ENCODE measurements at places on chromosomes 4 and X. TPM values are rescaled to one million over a fixed set of nuclear protein-coding genes. Genes with fewer than 3 reads are reported as not detected.

The EPHA5 gene
- polyA plus RNA-seq, result not detected

The IBSP gene
- not detected for polyA plus RNA-seq

The NRK gene
- not detected for polyA plus RNA-seq

The FRMPD4 gene
- polyA plus RNA-seq, result not detected

DNA sequence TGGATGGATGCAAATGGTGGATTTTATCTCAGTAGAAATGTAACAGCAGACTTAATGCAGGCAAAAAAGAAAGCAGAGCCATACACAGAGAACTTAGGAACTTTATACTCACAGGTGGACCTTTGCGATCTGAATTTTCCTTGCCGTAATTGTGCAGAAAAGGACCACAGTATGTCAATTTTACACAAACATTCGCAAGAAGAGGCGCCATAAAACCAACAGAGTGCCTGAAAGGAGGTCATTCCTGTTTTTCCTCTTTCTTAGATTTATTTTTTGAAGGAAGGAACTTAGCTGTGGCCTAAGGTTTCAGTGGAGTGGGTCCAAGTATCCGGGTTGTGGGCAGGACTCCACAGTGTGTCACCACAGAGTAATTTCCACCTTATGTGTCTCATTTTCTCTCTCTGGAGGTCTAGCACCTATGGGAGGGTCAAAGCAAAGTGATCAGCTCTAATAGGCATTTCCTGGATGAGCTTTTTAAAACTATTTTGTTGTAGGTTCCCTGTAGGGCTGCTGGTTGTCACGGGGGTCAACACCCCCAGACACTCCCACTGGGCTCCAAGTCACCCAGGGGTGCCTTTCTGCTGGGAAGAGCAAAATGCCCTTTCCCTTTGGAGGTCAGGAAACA is 24.7 kb upstream of the PBDC1 start:
- no peaks in the 10 kb centered on the region for H3K36me3 ChIP-seq
- no peak for DNase-seq
- H3K4me1 ChIP-seq, result peaks cover 25% of the 10 kb centered on the region
- no peaks in the 10 kb centered on the region for H3K27me3 ChIP-seq

DNA sequence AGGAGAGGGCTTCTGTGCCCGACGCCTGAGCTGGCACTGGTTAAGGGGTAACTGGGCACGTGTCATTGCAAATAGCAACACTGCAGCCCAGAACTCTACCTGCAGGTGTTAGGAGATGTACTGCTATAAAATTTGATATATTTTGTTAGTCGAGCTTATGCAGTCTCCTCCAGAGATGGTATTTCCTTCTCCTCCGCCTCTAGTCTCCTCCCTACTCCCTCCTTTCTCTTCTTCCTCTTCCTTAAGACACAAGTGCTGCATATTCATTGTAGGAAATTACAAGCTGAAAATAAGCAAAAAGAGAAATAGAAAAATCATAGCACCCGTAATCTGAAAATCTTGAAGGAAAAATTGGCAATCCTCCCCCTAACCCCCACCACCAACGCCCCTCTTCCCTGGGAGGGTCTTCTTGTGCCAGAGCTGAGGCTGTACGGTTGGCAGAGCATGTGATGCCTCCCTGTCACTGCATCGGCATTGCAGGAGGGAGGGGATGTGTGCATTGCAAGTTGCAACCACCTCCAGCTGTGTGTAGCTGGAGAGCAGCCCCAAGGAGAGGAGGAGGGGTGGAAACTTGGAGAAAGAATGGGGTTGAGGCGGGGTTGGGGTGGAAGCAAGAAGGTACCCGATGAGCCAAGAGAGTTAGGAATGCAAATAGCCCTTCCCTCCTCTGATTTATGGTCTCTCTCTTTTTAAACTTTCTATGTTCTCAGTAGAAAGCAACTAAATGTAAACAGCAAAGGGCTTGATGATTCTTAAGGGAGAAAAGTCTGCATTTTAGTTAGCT is 48.3 kb upstream of the MND1 start:
- no peak overlapping the region for H3K27ac ChIP-seq
- no peaks in the 10 kb centered on the region for H3K36me3 ChIP-seq
- H3K27me3 ChIP-seq, result no peaks in the 10 kb centered on the region
- no peak overlapping the region for H3K4me3 ChIP-seq

DNA sequence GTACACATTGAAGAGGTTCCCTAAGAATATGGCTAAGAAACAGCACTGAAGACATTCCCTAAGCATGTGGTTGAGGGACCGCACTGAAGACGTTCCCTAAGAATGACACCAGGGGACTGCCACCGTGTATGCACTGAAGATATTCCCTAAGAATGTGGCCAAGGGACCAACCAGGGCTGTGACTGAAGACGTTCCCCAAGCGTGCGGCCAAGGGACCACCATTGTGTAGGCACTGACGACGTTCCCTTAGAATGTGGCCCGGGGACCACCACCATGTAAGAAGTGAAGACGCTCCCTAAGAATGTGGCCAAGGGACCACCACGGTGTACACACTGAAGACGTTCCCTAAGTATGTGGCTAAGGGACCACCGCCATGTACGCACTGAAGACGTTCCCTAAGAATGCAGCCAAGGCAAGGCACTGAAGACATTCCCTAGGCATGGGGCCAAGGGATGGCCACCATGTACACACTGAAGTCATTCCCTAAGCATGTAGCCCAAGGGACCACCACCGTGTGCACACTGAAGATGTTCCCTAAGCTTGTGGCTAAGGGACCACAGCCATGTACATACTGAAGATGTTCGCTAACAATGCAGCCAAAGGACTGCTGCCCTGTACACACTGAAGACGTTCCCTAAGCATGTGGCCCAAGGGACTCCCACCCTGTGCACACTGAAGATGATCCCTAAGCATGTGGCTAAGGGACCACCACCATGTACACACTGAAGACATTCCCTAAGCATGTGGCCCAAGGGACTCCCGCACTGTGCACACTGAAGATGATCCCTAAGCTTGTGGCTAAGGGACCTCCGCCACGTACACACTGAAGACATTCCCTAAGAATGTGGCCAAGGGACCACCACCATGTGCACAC is 22.0 kb downstream of the DHRSX start:
- no peaks in the 10 kb centered on the region for H3K36me3 ChIP-seq
- no peaks in the 10 kb centered on the region for H3K4me1 ChIP-seq
- DNase-seq, result no peak
- H3K27ac ChIP-seq, result no peak overlapping the region

GRCh38 chrX:2828959-2829411 is 255 bp downstream of the GYG2 start:
- no peaks in the 10 kb centered on the region for H3K36me3 ChIP-seq
- no peak overlapping the region for H3K4me3 ChIP-seq
- no peak for DNase-seq
- no peaks in the 10 kb centered on the region for H3K4me1 ChIP-seq
- H3K27me3 ChIP-seq, result no peaks in the 10 kb centered on the region

GRCh38 chrX:133776072-133776471 is 209.3 kb downstream of the GPC3 start:
- DNase-seq, result peak; percentile 13
- H3K36me3 ChIP-seq, result no peaks in the 10 kb centered on the region
- H3K27ac ChIP-seq, result no peak overlapping the region
- no peak overlapping the region for H3K4me3 ChIP-seq
- no peaks in the 10 kb centered on the region for H3K4me1 ChIP-seq

Data from CD4-positive, alpha-beta memory T cell (primary cell).